Fibroblast of lung (primary cell): ENCODE measurements at places on chromosomes 12 and 14.

GRCh38 chr12:128133321-128134073 lies 133.5 kb upstream of the TMEM132C start:
- DNase-seq = no peak

- peak; percentile 13 for DNase-seq
These were observed 96.6 kb downstream of the EMP1 start for GRCh38 chr12:13293096-13293495.

- DNase-seq = peak; percentile 31
These were observed 1.6 kb downstream of the MGAT4C start for GRCh38 chr12:86254399-86255107.

GRCh38 chr12:52254180-52254964 lies 20.1 kb upstream of the KRT86 start:
- DNase-seq = no peak

- no peak for DNase-seq
These were observed 63.5 kb downstream of the CCDC92 start for GRCh38 chr12:123908884-123909725.

DNA sequence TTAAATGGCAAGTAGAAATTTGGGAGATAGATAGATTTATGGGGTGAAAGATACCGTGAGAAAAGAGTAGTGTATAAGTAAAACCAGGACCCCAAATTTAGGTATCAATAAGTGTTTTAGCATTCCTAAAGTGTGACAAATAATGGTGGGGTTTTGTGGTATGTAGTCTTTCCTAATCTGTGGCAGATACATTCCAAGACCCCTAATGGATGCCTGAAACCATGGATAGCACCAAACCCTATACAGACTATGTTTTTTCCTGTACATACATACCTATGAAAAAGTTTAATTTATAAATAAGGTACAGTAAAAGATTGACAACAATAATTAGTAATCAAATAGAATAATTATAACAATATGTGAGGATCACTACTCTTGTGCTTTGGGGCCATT lies 14.4 kb upstream of the TCP11L2 start:
- DNase-seq = peak; percentile 32

GRCh38 chr12:114746297-114747011 lies 62.5 kb upstream of the TBX3 start:
- no peak for DNase-seq

- DNase-seq = no peak
These were observed 9.8 kb upstream of the CIPC start for GRCh38 chr14:77088219-77088618.

GRCh38 chr14:38593476-38593875 lies 337.6 kb upstream of the CLEC14A start:
- DNase-seq = no peak

DNA sequence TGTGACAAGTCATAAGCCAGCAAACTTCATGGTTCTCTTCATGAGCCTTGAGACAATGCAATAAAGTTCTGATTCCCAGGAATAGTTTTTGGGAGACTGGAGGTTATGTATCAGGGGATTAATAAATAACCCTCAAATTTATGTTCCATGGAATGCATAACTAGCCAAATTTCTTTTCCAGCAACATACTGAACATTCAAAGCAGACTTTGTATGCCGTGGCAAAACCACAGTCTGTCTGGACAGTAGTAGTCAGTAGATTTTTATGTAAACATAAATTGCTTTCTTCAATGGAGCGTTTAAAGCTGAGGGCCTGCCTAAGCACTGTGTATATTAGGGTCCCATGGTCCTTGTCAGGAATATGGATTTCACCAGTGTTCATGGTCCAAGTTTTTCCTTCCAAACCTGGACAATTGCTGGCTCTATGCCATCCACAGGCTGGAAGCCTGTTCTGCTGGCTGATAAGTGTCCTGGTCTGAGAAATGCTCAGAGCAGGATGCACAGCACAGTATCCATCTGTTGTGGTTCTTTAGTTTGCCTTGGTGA lies 144.9 kb downstream of the SRGAP1 start:
- DNase-seq = peak; percentile 82

- peak; percentile 6 for DNase-seq
These were observed 171.8 kb upstream of the FOXN3 start for GRCh38 chr14:89588840-89589296.

DNA sequence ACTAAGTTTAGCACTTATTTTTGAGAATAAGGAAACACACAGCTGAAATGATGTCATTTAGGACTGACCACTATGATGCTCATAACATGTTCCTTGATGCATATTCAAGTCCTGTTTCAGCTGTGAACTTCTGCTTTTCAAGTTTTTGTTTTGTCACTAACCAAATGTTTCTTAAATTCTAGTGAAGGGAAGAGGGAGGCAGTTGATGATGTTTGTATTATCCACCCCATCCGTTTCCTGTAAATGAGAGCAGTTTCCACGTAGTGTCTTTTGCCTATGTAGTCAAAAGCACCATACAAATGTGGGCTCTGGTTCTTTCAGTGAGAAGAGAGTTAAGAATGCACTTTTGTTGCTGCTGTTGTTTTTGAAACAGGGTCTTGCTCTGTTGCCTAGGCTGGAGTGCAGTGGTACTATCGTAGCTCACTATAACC lies 491.8 kb downstream of the PCNX1 start:
- DNase-seq = no peak

DNA sequence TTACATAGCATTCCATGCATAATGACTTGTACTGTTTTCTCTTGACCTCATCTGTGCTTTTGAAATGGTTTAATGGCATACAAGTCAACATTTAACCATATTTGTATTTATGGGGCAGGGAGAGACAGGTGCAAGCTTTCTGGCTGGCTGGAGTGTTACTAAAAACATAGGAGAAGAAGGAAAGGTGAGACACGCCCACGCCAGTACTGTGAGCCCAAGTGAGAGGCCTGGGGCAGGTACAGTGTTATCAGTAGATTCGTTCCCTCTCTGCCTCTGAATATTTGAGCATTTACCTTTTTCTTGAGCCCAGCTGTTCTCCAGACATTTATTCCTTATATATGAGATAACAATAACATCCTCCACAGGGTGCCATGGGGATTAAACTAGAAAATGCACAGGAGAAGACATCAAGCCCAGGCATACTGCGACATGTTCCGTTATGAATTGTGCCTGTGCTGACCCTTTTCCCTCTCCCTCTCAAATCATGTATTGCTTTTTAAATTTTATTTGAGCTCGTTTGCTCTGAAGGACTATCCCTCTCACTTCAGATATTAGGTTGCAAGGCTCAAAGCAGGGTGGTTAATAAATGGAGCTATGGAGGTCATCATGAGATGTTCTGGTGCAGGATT lies 34.6 kb upstream of the TUBA1C start:
- DNase-seq = no peak

- no peak for DNase-seq
These were observed 127.4 kb upstream of the ATF1 start for GRCh38 chr12:50636505-50636904.

DNA sequence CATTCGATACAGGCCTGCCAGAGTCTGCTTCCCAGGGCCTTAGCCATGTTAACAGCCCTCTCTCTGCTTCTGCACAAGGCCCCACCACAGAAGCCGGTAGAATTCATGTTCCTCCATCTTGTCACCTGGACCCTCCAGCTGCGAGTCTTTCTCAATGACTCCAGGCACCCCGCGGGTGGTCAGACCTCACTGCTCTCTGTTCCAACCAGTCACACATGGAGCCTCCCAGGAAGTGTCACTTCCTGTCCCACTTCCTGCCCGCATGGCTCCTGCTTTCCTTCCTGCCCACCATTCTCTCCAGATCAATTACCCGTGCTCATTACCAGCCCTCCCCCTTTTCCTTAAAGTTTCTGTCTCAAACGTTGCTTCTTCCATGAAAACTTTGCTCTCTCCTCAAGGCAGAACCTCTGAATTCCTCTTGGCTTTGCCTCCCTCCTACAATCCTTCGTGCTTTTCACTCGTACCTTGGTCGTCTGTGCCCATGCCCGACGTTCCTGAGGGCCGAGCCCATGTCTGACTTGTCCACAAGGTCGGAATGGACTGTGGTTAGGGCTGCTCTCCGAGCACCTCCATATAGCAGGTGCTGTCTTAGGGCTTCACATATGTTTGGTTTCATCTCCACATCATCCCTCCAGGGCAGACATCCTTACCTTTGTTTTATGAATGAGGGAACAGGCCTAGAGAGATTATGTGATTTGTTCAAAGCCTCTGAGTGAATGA lies 172.1 kb downstream of the TSPAN9 start:
- DNase-seq = no peak

DNA sequence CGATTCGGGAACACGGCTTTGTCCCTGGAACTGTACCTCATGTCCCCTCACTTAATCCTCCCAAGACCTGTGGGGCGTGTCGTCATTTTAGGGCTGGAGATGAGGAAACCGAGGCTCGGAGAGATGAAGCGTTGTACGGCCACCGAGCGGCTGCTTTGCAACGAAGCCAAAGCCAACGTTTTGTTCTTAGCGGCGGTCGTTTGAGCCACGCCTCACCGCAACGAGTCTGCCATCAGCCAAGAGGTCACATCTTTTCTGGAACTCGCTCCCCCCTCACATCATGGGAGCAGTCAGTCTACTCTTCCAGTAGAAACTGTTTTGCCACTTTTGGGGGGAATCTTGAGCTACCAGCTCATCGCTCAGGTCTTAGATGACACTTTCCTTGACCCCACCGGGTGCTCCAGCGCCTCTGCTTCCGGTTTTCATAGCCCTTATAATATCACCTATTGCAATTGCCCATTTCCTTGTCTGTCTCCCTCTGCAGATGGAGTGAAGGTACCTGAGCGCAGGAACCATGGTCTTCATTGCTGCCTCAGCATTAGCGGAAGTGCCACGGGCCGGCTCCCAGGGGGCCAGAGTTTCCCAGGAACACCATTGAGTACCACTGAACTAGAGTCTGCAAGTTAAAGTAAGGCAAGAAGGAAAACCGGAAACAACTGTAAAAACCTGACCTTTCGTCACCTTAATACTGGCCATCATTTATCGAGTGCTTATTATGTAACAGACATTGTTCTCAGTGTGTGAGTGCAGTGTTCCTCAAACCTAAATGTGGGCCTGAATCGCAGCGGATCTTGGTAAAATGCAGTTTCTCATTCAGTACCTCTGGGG lies 19.6 kb downstream of the NINJ2 start:
- DNase-seq = no peak

- no peak for DNase-seq
These were observed 332.7 kb upstream of the FKBP4 start for GRCh38 chr12:2462087-2462486.
